NCI-H82 (cell line): ENCODE measurements at places on chromosomes 13 and 19.

GRCh38 chr19:41324921-41325639, 15.1 kb downstream of the CCDC97 start:
- peak; percentile 42 for DNase-seq

- no peak for DNase-seq
Measured at GRCh38 chr19:10145031-10145430, 25.3 kb upstream of the EIF3G start.

DNA sequence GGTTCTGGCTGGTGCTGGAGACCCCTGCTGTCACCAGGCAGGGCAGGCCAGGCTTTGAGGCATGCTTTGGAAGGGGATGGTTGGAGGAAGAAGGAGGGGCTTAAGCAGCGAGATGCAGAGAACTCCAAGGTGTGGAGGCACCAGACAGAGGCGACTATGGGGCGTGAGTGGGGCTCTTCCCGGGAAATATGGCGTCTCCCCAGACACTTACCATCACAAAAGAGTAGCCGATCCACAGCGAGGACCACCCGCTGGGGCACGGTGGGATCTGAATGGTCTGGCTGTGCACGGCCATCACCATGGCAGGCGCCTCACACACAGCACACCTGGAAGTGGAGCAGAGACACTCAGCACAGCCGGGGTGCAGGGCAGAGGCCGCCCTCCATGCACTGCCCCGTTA, 151.9 kb downstream of the COL4A1 start:
- no peak for DNase-seq

DNA sequence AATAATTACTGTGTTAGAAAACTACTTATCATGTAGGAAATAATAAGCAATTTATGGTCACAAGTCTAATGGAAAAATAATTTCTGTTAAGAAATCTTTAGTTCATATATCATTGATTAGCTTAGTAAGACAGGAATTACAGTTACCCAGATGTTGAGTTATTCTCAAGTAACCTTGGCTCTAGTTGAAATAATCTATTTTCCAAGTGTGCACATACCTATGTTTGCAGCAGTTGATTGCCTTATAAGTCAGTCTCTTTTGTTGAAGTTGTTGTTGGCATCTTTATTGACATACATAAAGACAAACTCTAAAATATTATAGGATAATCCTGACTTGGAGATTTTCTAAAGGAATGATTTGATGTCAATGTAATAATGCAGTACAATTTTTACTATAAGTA, 511.4 kb upstream of the KLF12 start:
- no peak for DNase-seq

DNA sequence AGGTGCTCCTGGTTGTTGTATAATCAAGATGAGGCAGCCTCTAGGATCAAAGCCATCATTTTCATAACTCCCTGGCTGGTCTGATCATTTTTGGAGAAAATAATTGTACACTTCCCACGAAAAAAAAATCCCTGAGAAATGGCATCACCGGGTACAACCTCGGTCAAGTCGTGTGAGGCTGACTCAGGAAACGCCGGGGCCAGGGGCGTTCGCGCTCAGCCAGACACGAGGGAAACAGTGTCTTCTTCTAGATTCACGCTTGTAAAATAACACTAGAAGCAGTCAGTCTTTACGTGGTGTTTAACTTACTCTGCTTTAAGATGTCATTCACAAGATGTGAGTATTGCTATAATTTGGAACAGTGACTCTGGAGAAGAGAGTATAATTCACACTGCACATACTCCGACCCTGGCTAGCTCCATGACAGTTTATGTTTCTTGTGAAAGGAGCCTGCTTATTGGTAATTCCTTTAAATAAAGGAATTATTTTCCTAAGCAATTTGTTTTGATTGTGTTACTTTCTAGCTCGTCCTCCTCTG, 109.0 kb upstream of the SOX1 start:
- no peak for DNase-seq

- no peak for DNase-seq
Measured at GRCh38 chr19:9187191-9187590, 8.4 kb downstream of the OR7D2 start.

DNA sequence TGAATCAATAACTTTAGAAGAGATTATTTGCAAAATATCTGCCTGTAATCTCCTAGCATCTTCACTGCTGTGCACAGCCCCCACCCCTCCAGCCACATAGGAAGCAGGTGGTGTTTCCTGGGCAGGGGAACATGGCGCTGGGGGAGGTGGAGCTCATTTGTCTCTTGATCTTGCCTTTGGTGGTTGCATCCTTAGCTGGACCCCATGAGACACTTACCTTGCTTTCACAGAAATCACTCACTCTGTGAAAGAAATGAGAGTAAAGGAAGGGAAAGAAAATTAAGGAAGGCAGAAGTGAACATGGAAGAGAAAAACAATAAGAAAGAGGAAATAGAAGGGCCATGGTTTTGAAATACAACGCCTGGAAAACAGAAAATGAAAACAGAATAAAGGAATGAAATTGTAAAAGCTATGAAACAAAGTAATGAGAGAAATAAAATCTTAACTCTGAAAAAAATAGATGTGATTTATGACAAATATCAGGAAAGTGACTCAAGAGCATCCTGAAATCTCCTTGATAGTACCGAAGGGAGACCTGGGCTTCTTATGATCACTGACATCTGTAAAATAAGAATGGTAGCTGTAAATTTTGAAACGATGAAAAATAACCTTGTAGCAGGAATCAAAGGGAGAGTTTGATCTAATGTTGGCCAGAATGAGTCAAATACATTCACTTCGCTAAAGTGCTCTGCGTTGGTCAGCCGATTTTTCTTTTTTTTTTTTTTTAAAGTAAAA, 17.2 kb upstream of the RNASEH2B start:
- DNase-seq: peak; percentile 58
